NCI-H2107 (cell line): ENCODE measurements at places on chromosomes 7 and 10.

GRCh38 chr7:100629117-100629716 is 12.1 kb downstream of the TFR2 start:
- DNase-seq = no peak

- no peak for DNase-seq
These were observed 20.8 kb upstream of the MKI67 start for GRCh38 chr10:128147064-128147463.

DNA sequence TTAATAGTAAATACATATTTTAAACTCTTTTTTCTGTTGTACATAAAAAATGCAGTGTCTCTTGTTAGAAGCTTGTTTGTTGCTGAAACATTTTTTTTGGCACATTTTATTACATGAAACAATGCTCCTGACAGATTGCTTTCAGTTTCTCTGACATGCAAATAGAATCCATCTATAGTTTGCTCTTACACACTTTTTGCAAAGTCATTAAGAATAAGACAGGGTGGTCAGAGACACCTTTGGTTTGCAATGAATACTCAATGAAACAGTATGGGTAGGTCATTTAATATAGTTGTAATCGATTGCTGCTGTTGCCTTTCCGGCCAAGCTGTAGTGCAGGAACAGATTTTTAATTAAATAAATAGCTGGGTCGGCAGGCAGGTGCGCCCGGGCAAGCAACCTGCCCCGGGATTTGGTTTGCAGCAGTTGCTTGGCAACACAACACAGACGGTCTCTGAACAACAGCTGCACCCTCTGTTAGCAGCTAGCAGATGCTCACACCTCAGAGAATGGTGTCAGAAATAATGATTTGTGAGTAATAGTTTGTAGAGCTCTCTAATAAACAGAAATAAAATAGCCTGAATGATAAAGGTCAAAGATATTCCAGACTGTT is 115.7 kb upstream of the CACNA2D1 start:
- peak; percentile 69 for DNase-seq

DNA sequence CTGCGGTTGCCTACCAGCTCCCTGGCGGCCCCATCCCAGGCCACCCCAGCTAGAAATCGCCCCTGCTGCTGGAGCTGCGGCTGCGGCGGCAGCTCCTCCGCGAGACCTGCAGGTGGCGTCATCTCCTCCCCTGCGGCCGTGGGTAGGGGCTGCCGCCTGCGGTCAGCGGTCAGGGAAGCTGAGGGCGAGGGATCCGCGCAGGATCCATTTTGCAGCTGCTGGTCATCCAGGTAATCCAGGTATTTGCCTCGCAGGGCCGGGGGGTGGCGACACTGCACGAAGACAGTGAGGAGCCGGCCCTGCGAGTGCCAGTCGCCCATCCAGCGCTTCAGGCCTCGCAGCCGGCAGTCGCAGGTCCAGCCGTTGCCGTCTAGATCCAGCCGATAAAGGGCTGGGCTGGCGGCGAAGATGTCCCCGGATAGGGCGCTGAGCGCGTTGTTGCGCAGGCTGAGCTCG is 1.5 kb downstream of the TRIL start:
- DNase-seq = peak; percentile 70

DNA sequence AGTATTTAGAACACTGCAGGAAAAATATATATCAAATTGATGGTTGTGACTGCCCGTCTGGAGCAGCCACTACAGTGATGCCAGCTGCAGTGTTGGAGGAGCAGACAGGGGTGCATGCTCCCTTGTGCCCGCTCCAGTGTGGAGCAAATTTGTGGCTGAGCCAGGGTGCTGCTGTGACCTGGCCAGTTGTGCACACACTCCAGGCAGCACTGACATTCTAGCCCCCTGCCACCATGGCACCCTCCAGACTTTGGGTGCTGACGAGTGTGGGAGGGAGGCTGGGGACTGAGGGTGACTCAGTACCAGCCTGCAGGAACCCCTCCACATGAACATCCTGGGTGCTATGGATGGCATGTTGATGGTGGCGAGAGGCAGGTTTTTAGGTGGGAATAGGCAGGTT is 160.0 kb upstream of the PCDH15 start:
- no peak for DNase-seq

- no peak for DNase-seq
These were observed 103.3 kb downstream of the LHPP start for GRCh38 chr10:124564881-124565280.

DNA sequence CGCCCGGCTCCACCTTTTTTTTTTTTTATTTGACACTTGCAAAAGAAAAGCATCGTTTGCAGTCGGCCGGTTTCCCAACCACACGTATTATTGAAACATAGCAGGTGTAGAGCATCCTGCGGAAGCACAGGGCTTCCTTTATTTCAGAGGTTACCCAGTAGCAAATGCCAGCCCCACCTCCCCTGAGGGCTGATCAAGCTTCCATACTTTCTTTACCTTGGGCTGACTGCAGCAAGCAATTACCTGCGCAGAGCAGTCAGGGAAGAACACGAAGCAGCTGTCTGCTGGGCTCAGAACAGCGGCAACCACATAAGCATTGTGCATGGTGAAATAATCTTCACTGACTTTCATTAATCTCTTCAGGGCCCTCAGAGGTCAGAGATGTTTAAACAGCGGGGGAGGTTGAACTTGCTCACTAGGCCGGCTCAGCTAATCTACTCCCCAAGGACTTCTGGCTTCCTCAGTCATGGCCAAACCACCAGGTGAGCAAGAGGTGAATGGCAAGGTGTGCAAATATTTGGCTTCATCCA is 784.7 kb upstream of the AUTS2 start:
- DNase-seq = peak; percentile 16

- no peak for DNase-seq
These were observed 198.9 kb upstream of the AUTS2 start for GRCh38 chr7:69399401-69399800.

GRCh38 chr7:29835718-29836117 is 29.4 kb downstream of the WIPF3 start:
- DNase-seq = no peak
